ENCODE measurements at places on chromosomes 3 and 15. TPM values are rescaled to one million over a fixed set of nuclear protein-coding genes. Genes with fewer than 3 reads are reported as not detected.

The HCLS1 gene
- total RNA-seq, result 1.6 TPM

The GOLGA8A gene
- 16.9 TPM for total RNA-seq

The TMCO5A gene
- not detected for total RNA-seq

The ZNF860 gene
- 7.9 TPM for total RNA-seq

The SEMA6D gene
- 1.2 TPM for total RNA-seq

The CCR9 gene
- not detected for total RNA-seq

The RPUSD2 gene
- total RNA-seq, result 17.1 TPM

The SLC9A9 gene
- total RNA-seq, result 2.0 TPM
